ENCODE measurements at places on chromosomes 7 and 10. TPM values are rescaled to one million over a fixed set of nuclear protein-coding genes. Genes with fewer than 3 reads are reported as not detected.
A peak's percentile ranks its signal among the peaks of the same experiment; 100 is the strongest.

The LRIT1 gene
- total RNA-seq, result 0.11 TPM

The DENND2A gene
- 40.6 TPM for total RNA-seq

The MICALL2 gene
- total RNA-seq, result 18.1 TPM

The CYP26A1 gene
- total RNA-seq, result 857 TPM

The CCL24 gene
- not detected for total RNA-seq

The GIMAP8 gene
- not detected for total RNA-seq

DNA sequence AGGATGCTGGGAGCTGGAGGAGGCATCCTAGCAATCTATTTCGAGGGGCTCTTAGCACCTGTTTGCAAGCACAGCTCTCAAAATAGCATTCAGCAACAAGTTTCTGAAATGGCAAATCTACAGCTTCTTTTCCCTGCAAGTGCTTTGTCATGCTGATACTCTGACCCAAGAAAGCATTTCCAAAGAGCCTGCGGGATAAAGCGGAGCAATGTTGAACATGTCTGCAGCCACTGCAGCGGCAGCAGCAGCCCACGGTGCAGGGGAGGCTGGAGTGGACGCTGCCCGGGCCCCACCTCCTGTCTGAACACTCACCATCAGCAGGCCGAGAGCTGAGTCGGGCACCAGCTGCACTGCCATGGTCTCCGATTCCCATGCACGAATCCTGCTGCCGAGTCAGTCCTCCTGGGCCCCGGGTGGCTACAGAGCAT is 964 bp downstream of the FRMD4A start:
- H3K27me3 ChIP-seq, result no peaks in the 10 kb centered on the region
- DNase-seq, result peak; percentile 73
- H3K36me3 ChIP-seq, result no peaks in the 10 kb centered on the region

- H3K27me3 ChIP-seq, result no peaks in the 10 kb centered on the region
- H3K4me1 ChIP-seq, result no peaks in the 10 kb centered on the region
- no peak overlapping the region for H3K27ac ChIP-seq
- no peak for DNase-seq
- no peak overlapping the region for H3K4me3 ChIP-seq
Observed at GRCh38 chr10:110138197-110138812, 69.1 kb upstream of the MXI1 start.

- no peaks in the 10 kb centered on the region for H3K27me3 ChIP-seq
- peaks cover 95% of the 10 kb centered on the region for H3K36me3 ChIP-seq
- H3K4me1 ChIP-seq, result no peaks in the 10 kb centered on the region
- no peak overlapping the region for H3K27ac ChIP-seq
- peak; percentile 76 for DNase-seq
Observed at GRCh38 chr10:103416436-103417147, 20.2 kb downstream of the PDCD11 start.

- no peaks in the 10 kb centered on the region for H3K36me3 ChIP-seq
- DNase-seq, result peak; percentile 83
- no peaks in the 10 kb centered on the region for H3K4me1 ChIP-seq
- H3K27ac ChIP-seq, result no peak overlapping the region
- peaks cover 27% of the 10 kb centered on the region for H3K27me3 ChIP-seq
Observed at GRCh38 chr7:117875566-117875965, 2.3 kb upstream of the CTTNBP2 start.

- no peak overlapping the region for H3K4me3 ChIP-seq
- no peak overlapping the region for H3K27ac ChIP-seq
- no peaks in the 10 kb centered on the region for H3K36me3 ChIP-seq
- H3K27me3 ChIP-seq, result peaks cover 3% of the 10 kb centered on the region
- H3K4me1 ChIP-seq, result no peaks in the 10 kb centered on the region
Observed at GRCh38 chr7:148935451-148935850, 51.4 kb upstream of the EZH2 start.

GRCh38 chr10:22340329-22341189 is 4.7 kb upstream of the SPAG6 start:
- peaks cover 5% of the 10 kb centered on the region for H3K4me1 ChIP-seq
- peaks cover 95% of the 10 kb centered on the region for H3K27me3 ChIP-seq
- H3K36me3 ChIP-seq, result no peaks in the 10 kb centered on the region
- peak; percentile 86 for DNase-seq
- no peak overlapping the region for H3K27ac ChIP-seq

DNA sequence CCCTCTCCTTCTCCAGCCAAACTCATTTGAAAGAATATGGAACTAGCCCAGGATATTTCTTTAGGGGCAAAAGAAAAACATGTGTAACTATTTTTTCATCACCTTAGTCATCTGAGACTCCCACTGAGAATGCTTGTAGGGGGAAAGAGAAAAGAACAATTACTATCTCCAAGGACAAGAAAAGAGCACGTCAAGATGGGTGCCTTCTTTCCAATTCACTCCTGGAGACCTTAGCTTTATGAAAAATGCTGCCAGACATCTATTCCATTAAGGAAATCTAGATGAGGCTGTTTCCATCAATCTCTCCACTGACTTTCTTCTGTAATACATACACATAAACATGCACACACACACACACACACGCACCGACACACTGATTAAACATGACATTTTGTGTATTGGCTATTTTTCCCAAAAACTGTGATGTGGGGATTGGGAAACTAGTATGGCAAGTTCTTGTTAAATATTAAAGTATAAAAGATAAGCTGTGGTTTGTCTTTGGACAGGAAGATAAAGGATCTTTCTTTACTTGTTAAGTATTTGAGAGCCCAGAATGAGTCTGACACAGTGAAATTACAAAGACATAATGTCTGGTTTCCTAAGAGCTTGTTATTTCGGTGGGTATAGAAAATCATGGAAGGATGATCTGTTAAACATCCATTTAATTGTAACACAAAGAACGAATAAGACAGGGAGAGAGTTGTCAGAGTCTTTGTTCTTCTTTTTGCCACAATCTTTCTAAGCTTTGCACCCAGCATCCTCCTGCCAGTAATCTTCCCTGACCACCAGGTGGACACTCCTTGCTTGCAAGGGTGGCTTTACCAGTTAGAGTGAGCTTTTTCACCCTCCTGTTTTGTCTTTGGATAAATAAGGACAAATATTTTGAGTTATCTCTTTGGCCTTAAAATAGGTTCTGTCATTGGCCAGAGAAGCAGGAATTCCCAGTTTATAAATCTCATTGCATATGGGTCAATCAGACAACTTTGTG is 177.3 kb upstream of the TMEM72 start:
- no peaks in the 10 kb centered on the region for H3K36me3 ChIP-seq
- H3K27me3 ChIP-seq, result no peaks in the 10 kb centered on the region
